Activated CD8-positive, alpha-beta memory T cell treated with anti-CD3 and anti-CD28 coated beads, Interleukin-2, amount 50 U/mL, for 48 hours (primary cell): ENCODE measurements at places on chromosomes 7 and 10.

DNA sequence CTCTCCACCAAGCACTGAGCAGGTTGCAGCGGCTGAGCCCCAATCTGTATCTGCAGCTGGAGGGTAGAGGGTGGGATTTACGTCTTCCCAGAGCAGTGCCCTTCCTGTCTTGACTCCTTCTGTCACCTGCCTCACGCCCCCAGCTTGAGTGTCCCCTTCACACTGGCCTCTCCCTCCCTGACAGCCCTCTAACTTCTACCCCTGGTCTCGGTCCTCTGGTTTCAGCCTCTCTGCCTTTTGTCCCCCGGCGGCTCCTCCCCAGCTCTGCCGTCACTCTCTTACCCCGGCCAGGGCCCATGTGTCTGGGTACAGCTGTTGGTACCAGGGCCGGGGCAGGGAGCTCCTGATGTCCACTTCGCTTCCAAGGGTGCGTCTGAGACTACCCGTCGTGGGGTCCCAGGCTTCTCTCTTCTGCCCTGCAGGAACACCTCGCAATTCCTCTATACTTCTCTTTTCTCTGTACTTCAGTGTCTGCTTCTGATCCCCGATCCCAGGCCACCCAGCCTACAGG is 654 bp downstream of the MUC3A start:
- no peak for DNase-seq

DNA sequence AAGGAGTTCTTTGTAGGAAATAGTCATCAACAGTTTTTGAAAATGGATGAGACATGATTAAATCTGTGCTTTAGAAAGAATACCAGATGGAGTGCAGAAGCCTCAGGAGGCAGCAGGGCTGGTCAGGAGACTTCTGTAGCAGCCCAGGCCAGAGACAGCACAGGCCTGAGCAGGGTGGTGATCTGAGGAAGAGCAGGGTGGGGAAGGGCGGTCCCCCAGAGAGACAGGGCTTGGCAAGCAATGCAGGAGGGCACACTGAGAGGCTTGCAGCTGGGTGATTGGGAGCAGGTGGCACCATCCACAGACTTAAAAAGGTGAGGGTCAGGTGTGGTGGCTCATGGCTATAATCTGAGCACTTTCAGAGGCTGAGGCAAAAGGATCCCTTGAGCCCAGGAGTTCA is 4.3 kb upstream of the SMKR1 start:
- peak; percentile 32 for DNase-seq

- DNase-seq: no peak
Observed at GRCh38 chr7:82528577-82529310, 85.2 kb upstream of the CACNA2D1 start.

- no peak for DNase-seq
Observed at GRCh38 chr10:112446055-112446854, 459 bp downstream of the ZDHHC6 start.

DNA sequence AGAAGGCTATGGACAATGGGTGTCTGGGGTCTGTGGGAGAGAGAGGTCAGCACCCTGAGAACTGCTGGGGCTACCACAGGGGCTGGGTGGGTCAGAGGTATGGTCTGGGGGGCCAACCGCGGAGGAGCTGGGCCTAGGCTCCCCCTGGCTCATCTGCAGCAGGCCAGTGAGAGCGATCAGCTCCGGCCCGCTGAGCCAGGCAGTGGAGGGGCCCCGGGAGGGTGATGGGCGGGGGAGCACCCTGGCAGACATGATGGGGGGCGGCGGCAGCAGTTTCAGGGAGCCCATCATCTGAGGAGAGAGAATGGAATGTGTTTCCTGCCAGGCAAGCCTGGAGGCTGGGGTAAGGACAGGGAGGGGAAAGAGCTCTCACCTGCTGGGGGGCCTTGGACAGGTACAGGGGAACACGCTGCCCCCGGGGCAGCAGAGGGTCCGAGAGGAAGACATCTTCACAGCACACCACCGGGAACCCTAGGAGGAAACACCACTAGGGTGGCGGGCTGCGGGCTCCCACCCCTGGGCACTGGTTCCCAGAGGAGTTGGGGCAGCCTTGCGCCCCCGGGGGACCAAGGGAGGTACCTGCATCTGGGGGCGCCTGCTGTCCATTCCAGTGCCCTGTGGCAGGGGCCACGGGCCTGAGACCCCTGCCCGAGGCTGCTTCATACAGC is 1.3 kb downstream of the SAP25 start:
- no peak for DNase-seq

GRCh38 chr7:156095908-156096539 is 283.8 kb upstream of the SHH start:
- DNase-seq: no peak

DNA sequence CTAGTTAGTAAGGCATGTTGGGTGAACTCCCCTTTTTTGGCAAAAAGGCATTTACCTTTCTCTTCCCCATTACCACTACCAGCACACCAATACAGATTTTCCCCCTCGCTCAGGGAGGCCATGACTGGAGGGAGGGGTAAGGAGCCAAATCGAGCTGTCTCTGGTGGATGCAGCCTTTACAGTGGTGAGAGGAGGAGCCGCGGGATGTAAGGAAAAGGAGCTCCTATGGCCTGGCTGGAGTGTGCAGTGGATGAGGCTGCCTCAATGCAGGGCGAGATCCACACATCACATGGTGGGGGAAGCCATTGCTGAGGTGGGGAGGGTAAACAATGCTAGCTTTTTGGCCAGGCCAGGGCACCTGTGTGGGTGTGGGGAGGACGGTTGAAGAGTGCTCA is 416.2 kb downstream of the EXOC4 start:
- no peak for DNase-seq

DNA sequence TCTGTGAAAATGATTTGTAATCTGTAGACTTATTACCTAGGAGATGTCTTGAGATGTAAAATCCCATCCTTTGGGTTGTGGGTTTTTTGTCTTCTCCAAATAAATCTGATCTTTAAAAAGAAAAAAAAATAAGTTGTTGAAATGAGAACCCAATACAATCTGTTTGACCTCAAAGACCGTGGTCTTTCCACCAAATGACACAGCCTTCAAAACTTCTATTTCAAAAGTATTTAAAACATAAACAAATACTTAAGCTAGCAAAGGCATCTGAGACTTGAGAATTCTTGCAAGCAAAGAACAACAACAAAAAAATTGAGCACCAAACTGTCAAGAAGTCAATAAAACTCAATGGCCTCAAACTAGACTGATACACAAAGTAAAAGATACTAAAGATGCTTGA is 67.9 kb upstream of the HECW1 start:
- no peak for DNase-seq

DNA sequence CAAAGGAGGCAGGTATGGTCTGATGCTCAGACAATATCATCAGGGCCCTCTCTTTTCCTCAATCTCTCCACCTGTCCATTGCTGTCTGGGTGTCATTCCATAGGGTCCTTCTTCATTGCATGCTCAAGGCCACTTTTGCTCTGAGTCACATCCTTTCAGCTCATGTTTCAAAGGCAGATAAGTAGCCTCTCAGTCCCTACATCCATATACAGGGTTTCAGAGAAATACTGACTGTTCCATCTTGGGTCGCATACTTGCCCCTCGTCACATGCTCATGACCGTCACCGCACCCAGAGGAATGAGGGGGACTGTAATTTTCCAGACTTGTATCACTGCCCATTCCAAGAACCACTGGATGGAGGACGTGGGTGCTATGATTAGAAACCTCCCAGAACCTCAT is 93.4 kb downstream of the FAM107B start:
- no peak for DNase-seq

DNA sequence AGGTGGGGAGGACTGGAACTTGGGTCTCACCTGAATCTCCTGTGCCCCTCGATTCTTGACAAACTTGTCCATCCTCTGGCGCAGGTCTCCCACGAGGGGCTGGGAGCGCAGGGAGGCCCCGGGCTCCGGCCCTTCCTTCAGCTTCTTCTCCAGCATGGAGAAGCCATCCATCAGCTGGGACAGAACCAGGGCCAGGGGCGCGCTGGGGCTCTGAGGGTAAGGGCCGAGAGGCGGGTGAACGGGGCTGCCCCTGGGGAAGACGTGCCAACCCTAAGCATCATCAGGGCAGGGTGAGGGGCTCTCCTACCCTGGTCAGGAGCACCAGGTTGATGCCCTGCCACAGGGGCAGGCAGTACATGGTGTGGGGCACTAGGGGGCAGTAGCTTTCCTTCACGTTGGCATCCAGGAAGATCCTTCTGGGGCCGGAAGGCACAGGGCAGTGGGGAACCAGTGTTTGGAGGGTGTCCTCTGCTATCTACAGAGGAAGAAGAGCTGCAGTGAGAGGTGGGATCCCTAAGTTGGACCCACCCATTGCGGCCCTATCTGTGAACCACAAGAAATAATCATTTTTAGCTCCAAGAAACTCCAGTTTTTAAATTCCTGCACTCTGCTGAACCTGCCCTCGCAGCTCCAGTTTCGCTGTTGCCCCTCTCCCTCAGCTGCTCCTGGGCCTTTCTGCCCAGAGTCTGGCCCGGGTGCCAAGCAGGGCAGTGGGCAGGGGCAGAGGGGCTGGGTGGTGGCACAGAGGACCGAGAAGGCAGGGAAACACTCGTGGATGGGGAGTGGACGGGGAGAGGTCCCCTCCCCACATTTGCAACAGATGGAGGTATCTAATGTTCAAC is 10.8 kb upstream of the PYROXD2 start:
- DNase-seq: peak; percentile 69

GRCh38 chr7:96189129-96189820 is 132.6 kb downstream of the SLC25A13 start:
- no peak for DNase-seq

- DNase-seq: no peak
Observed at GRCh38 chr10:69101451-69102095, 13.7 kb downstream of the SRGN start.
